ENCODE measurements at places on chromosomes 5 and 9.

DNA sequence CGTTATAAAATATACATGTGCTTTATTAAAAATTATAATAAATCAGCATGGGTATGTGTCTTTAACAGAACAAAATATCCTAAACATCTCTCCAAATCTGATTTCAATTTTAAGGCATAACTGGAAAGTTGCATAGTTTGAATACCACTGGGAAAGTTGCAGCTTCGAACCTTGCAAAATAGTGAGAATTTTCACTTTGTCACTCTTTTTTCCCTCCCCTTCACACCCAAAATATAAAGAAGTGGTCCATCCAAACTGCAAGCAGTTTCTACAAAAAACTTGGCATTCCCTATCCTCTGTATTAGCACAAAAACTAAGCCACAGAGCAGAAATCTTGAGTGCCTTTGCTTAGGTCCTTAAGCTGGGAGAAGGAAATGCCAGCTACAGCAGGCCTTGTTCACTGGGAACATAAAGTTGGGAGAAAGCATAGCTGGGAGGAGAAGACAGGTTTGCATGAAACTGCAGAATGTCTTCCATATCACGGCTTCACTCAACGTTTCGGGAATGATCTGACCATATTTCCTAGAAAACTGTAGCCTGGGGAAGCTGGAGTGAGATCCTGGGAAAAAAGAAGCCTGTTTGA, 400.3 kb downstream of the EBF1 start:
- H3K36me3 ChIP-seq = no peaks in the 10 kb centered on the region
- no peak overlapping the region for H3K4me3 ChIP-seq
- H3K27me3 ChIP-seq = no peaks in the 10 kb centered on the region
- H3K4me1 ChIP-seq = no peaks in the 10 kb centered on the region

GRCh38 chr5:154390746-154391359, 54.9 kb upstream of the SAP30L start:
- H3K27me3 ChIP-seq = no peaks in the 10 kb centered on the region
- peak; percentile 72 for DNase-seq
- no peak overlapping the region for H3K27ac ChIP-seq
- no peaks in the 10 kb centered on the region for H3K36me3 ChIP-seq
- H3K4me3 ChIP-seq = no peak overlapping the region
- peaks cover 20% of the 10 kb centered on the region for H3K4me1 ChIP-seq

DNA sequence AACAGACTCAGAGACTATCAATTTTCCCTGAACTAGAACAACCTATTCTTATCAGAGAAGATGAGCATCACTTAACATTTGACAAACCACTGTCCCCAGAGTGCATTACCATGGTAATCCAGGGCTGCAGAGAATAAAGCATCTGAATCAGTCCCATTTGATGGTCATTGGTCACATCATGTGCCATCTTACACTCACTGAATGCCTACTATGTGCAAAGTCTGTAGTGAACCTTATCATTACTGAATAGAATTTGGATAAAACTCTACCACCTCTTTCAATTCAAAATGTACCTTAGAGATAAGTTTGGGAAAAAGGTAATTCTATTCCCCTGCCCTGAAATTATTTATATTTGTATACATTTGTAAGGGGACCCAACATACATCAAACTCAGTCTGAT, 156.4 kb upstream of the TRPC7 start:
- H3K4me3 ChIP-seq = no peak overlapping the region
- no peak for DNase-seq
- H3K4me1 ChIP-seq = no peaks in the 10 kb centered on the region
- peaks cover 48% of the 10 kb centered on the region for H3K27me3 ChIP-seq

DNA sequence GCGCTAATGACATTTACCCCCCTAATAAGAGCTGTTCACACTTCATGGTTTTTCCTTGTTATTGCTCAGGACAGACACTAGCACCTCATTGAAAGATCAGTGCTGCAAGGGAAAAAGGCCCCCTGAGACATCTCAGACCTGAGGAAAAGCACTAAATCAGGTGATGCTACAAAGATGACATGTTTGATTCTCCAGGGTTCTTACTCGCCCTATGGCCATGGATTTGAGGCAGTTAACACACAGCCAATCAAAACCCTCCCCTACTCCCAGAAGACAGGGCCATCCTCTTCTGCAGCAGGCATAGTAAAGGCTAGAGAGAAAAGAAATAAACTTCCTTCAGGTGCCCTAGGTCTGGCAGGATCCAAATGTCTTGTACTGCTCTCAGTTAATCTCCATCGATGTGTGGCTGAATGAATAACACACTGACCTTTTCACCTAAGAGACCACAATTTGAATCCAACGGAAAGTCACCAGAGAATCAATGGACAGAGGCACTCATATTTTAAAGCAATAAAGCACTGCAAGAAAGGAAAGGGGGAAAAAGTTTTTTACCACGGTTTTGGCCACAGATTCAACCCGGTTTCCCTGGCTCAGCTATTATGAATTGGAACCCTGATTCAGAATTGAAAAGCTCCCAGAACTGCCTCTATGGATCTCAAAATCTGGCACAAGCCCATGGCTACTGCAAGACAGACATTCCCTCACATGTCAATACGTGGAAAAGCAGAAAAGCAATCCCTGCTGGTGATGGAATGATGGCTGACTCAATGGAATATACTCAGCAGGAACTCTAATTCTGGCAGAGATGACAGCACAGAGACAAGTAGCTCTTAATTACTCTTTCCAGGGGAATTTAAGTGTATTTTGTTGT, 329.5 kb downstream of the BNC2 start:
- no peaks in the 10 kb centered on the region for H3K36me3 ChIP-seq
- no peaks in the 10 kb centered on the region for H3K27me3 ChIP-seq
- H3K27ac ChIP-seq = no peak overlapping the region
- no peaks in the 10 kb centered on the region for H3K4me1 ChIP-seq

- no peaks in the 10 kb centered on the region for H3K27me3 ChIP-seq
- no peak overlapping the region for H3K4me3 ChIP-seq
- peak overlapping the region; percentile 42 for H3K27ac ChIP-seq
- DNase-seq = no peak
Measured at GRCh38 chr5:142779163-142779840, 9.1 kb downstream of the ARHGAP26 start.

DNA sequence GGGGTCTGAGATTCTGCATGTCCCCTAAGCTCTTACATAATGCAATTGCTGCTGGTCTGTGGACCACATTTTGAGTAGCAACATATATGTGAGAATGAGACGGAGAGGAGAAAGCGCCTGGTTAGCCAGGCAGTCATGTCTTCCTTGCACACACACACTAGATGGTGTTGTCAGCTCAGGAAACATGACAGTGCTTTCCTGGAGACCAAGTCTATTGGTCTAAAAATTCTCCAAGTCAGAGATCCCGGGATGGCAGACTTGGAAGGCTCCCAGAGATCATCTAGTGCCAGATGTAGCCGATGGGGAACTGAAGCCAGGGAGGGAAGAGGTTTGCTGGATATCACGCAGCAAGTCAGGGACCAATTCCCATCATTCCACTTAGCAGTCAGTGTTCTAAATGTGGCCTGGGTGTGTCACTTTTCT, 53.4 kb downstream of the GALNT12 start:
- no peak overlapping the region for H3K27ac ChIP-seq
- no peaks in the 10 kb centered on the region for H3K36me3 ChIP-seq
- no peak overlapping the region for H3K4me3 ChIP-seq
- no peaks in the 10 kb centered on the region for H3K27me3 ChIP-seq
- no peaks in the 10 kb centered on the region for H3K4me1 ChIP-seq

GRCh38 chr5:2238732-2239131, 356.0 kb upstream of the IRX4 start:
- no peaks in the 10 kb centered on the region for H3K27me3 ChIP-seq
- no peak overlapping the region for H3K4me3 ChIP-seq
- DNase-seq = no peak
- no peaks in the 10 kb centered on the region for H3K4me1 ChIP-seq
- H3K27ac ChIP-seq = no peak overlapping the region

GRCh38 chr5:22754155-22754554, 99.0 kb downstream of the CDH12 start:
- peaks cover 3% of the 10 kb centered on the region for H3K27me3 ChIP-seq
- DNase-seq = no peak
- no peak overlapping the region for H3K4me3 ChIP-seq
- no peaks in the 10 kb centered on the region for H3K4me1 ChIP-seq

DNA sequence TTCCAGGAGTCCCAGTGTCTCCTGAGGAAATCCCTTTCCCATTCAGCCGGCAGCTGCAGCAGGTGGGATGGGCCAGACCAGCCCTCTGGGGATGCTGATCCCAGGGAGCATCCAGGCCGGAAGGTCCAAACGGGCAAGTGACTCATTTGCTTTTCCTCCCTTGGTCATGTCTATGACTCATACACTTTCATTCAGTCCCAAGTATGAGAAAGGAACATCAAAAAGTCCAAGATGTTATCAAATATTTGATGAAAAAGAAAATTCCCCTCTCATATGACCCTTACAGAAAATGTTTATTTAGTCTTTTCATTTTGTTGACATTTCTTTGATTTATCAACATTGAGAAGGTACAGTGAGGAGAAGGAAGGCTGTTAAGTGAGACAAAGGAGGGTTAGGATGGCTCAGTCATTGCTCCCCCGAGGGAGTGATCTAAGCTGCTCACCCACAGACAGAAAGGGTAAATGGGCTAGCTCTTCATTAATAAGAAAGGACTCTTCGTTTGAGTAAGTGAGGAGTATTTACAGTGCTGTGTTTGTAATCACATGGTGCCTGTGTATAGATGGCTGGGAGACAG, 117.6 kb upstream of the ANKRD55 start:
- no peak for DNase-seq
- no peaks in the 10 kb centered on the region for H3K27me3 ChIP-seq
- H3K27ac ChIP-seq = no peak overlapping the region

DNA sequence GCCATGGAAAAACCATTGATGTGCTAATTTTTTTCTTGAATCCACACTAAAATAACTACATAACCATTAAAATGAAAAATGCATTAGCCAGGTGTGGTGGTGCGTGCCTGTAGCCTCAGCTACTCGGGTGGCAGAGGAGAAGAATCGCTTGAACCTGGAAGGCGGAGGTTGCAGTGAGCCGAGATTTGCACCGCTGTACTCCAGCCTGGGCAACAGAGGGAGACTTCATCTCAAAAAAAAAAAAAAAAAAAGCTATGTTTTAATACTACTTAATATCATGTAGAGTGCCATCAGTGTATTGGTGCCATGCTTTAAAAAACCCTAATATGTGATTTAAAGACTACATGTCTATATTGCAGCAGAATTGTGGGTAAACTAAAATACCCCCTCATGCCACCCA, 58.9 kb downstream of the NDFIP1 start:
- H3K27me3 ChIP-seq = no peaks in the 10 kb centered on the region
- no peak overlapping the region for H3K27ac ChIP-seq
- peaks cover 9% of the 10 kb centered on the region for H3K4me1 ChIP-seq
- no peak for DNase-seq
- H3K36me3 ChIP-seq = no peaks in the 10 kb centered on the region

DNA sequence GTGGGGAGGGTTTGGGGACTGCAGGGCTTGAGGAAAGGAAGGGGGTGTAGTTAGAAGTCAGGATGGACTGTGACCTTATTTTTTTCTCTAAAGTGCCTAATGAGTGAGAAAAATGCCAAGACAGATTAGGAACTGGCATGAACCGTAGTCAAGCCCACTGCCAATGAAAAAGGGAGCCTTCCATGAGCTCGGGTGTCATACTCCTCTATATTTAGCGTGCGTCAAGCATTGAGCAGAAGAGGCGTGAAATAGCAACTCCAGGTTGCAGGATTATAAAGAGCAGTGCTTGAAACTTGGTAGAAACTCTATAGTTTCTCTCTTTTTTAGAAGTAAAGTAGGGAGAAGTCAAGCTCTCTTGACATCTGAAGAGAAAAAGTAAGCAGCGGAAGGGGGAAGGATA, 1.8 kb downstream of the SGCD start:
- no peaks in the 10 kb centered on the region for H3K36me3 ChIP-seq
- no peak overlapping the region for H3K27ac ChIP-seq
- no peak overlapping the region for H3K4me3 ChIP-seq
- H3K27me3 ChIP-seq = peaks cover 6% of the 10 kb centered on the region

- peaks cover 45% of the 10 kb centered on the region for H3K36me3 ChIP-seq
- H3K27ac ChIP-seq = no peak overlapping the region
- DNase-seq = no peak
Measured at GRCh38 chr5:112163435-112163834, 255.6 kb downstream of the EPB41L4A start.

GRCh38 chr5:28750251-28750650, 1711.9 kb upstream of the CDH9 start:
- no peaks in the 10 kb centered on the region for H3K27me3 ChIP-seq
- DNase-seq = no peak
- H3K36me3 ChIP-seq = no peaks in the 10 kb centered on the region

- DNase-seq = peak; percentile 62
- H3K27ac ChIP-seq = no peak overlapping the region
- no peaks in the 10 kb centered on the region for H3K36me3 ChIP-seq
- H3K4me1 ChIP-seq = peaks cover 2% of the 10 kb centered on the region
- H3K4me3 ChIP-seq = no peak overlapping the region
- H3K27me3 ChIP-seq = peaks cover 44% of the 10 kb centered on the region
Measured at GRCh38 chr5:73454379-73455036, 5.9 kb upstream of the FOXD1 start.

GRCh38 chr9:88383176-88383575, 5.1 kb upstream of the SPIN1 start:
- H3K36me3 ChIP-seq = no peaks in the 10 kb centered on the region
- H3K4me1 ChIP-seq = no peaks in the 10 kb centered on the region

DNA sequence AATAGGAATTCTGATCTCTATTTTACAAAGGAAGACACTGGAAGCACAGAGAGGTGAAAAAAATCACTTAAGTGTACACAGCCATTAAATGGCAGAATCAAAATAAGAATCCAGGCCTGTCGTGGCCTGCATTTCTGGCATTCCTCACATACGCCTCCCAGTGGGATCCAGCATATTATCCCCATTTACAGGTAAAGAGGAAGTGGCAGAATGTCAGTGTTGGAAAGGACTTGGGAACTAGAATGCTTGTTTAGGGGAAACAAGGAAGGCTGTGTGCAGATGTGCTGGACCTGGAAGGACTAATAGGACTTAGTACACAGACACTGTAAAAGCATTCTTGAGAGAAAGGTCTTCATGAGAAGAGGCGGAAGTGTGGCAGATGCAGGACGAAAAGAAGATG, 241.8 kb downstream of the TRIM32 start:
- H3K27me3 ChIP-seq = peaks cover 4% of the 10 kb centered on the region
- no peak overlapping the region for H3K27ac ChIP-seq
- no peaks in the 10 kb centered on the region for H3K36me3 ChIP-seq
- no peaks in the 10 kb centered on the region for H3K4me1 ChIP-seq
